Activated CD8-positive, alpha-beta memory T cell treated with anti-CD3 and anti-CD28 coated beads for 1 hour (primary cell): ENCODE measurements at places on chromosomes 4 and X.

GRCh38 chrX:2324151-2324550 lies 176.6 kb downstream of the DHRSX start:
- DNase-seq = no peak

GRCh38 chrX:79330022-79330421 lies 37.1 kb downstream of the ITM2A start:
- DNase-seq = no peak

GRCh38 chrX:134074151-134074550 lies 88.8 kb upstream of the GPC3 start:
- DNase-seq = no peak

- no peak for DNase-seq
These were observed 43.2 kb upstream of the NEIL3 start for GRCh38 chr4:177266506-177266905.

DNA sequence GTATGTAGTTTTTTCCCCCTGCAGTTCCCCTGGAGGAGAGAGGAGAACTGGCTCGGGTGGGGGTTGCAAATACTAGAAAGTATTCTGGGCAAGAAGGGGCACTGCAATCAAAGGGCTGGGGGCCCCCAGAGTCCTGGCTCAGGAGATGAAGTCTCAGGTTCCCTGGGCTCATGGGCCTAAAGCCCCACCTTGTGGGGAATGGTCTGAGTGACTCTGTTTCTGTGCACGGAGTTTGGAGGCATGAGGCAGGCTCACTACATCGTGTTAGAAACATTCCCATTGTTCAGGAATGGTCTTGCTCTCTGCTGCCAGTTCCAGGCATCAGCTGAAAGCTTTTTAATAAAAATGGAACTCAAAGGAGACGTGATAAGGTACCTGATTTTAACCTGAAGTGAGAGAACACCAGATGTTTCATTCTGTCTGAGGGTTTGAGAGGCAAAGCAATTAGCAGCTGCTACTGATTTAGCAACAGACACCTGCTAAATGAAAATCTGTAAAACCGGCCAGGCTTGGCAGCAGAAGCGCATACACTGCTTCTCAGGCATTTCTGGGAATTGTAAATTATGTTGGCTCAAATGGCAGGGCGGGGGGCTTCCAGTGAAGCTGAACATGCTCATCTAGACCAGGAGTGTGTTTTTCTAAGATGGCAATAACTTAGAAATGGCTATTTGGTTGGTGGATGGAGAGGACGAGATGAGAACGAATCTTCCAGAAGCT lies 122.7 kb downstream of the TMEM164 start:
- DNase-seq = no peak

DNA sequence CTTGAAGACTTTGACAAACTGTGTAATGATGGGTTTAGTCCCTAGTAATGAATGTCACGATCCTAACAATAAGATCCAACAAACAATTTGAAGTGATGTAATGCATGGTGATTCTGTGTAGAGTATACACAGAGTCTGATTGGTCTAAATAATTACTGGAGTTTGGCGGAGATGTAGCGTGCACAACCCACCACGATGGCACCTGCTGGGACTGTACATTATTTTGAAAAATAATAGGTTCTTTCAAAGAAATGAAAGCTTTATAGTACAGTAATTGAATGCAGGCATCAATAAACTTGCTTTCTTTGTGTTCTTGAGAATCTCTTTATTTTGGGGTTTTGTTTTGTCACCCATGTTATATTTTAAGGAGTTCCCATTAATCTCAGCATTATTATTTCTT lies 902.2 kb upstream of the PCDH7 start:
- DNase-seq = no peak

GRCh38 chrX:100695302-100695701 lies 36.6 kb downstream of the SYTL4 start:
- no peak for DNase-seq

GRCh38 chr4:151644622-151645021 lies 116.2 kb downstream of the GATB start:
- DNase-seq = no peak

- DNase-seq = no peak
These were observed 43.1 kb downstream of the DDIT4L start for GRCh38 chr4:100147198-100147597.

DNA sequence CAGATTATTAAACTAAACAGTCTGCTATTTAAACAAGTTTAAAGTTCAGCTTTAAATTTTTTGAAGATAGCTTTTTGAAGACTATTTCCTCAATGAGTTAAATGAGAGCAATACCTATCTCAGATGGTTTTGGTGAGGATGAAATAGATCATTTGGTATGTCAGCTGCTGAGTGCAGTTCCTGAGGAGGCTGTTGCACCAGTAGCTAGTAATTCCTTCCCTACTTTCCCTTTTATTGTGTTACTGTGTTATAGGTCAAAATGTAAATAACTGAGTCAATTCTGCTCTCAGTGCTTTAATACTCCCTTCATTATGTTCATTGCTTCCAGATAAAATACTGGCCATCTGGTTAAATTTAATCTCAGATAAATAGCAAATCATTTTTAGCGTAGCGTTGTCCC lies 48.6 kb downstream of the BMPR1B start:
- DNase-seq = no peak
